ENCODE measurements at places on chromosomes 6 and 20. TPM values are rescaled to one million over a fixed set of nuclear protein-coding genes. Genes with fewer than 3 reads are reported as not detected.

F13A1 gene
- polyA plus RNA-seq: 40.9 TPM

HFE gene
- 10.5 TPM for polyA plus RNA-seq

MOXD1 gene
- polyA plus RNA-seq: 40.3 TPM

ZNF831 gene
- 0.17 TPM for polyA plus RNA-seq

KIF6 gene
- polyA plus RNA-seq: 1.6 TPM

LST1 gene
- polyA plus RNA-seq: 8.3 TPM

TDRD6 gene
- polyA plus RNA-seq: 2.2 TPM

SGK1 gene
- 57.9 TPM for polyA plus RNA-seq

BTN1A1 gene
- polyA plus RNA-seq: 0.26 TPM

SYNGAP1 gene
- polyA plus RNA-seq: 51.2 TPM

RHAG gene
- 2.2 TPM for polyA plus RNA-seq

DNA sequence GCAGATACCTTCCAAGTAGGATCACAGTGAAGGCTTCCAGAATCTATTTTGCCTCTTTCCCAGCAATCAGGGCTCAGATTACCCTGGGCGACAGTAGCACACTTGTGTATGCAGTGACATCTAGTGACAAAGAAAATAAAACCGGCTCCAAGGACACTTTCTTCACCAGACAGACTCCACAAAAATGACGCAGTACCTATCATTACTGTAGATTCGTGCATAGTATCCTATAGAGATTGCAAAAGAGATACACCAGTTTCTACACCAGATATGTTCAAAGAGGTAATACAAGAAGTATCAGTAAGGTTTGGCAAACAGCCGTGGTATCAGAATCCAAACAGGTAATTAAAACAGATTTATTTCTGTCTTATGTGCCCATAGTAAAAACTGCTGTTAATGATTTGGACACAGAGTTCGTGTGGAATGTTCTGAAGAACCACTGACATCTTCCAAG lies 600.4 kb upstream of the JAG1 start:
- peak; percentile 71 for DNase-seq

DNA sequence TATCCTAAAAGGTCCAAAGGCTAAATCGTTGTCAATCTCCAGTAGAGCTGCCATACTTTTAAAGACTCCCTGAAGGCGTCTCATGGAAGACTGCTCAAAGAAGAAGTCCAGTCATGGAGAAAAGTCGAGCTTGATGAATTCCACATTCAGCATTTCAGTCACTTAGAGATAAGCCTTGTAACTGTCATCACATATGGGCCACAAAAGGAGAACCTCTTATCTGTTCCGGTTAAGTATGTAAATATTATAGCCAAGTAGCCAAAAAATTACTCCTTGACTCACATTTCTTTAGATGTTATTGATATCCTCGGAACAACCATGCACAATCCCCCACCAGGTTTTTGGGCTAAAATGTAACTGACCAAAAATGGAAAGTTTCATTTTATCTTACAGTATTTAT lies 9.8 kb upstream of the CNKSR3 start:
- no peak for DNase-seq

DNA sequence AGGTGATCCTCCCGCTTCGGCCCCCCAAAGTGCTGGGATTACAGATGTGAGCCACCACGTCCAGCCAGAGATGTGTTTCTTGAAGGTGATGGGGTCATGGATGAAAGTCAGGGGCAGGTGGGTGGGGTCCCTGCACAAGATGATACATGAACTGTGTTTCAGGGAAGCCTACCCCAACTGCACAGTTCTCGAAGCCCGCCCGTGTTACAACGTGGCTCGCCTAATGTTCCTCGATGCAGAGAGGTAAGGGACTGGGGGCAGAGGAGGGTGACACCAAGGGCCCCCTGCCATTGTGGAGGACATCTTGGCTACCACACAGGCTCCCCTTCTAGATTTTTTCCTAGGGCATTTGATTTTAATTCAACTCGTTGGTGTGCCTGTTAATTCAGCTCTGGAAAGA lies 11.9 kb upstream of the CAPN11 start:
- DNase-seq: no peak

GRCh38 chr6:95203153-95203754 lies 374.1 kb upstream of the MANEA start:
- no peak for DNase-seq

DNA sequence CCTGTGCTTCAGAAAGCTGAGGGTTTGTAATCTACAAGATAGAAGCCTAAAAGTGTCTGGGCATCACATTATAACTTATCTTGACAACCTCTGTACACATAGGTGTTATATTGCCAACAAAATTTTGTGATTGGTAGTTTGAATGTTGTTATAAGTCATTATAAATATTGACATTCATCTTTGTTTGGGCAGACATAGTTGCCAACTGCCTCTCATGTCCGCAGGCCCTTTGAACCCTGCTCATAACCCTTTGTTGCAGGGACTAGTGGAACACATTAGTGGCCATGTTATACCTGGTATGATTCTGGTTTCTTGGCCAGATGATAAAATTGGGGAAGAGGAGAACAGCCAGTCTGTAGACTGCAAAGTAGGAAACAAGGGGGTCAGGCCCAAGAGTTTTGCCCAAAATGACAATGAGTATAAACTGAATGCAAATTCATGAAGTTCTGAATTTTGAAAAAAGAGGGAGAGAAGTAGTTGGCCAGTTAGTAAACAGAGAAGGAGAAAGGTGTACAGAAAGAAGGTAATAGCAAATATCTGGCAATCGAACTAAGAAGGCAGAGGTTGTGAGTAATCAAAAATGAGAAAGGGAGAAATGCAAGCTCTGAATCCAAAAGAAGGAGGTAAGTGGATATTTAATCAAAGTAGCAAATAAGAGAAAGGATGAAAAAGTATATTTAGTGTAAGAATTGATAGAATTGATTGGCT lies 21.6 kb upstream of the LMBRD1 start:
- no peak for DNase-seq

DNA sequence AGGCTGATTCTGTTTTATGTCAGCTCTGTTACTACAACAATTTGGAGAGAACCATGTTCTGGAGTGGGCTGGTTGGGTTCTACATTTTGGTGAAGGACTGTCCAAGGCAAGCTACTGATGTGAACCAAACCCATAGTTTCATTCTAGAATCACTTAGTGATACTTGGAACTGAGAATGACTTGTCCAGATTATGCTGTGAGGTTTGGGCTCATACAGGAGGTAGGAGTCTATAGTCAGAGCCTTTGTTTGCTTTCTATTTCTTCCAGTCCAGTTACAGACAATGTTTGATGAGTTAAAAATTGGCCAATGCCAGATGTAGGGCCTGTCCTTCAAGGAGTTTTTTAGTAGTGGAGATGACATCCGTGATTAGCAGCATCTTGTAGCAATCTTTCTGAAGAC lies 97.9 kb downstream of the LRRC1 start:
- DNase-seq: no peak

- DNase-seq: no peak
These were observed 12.7 kb upstream of the SMOC2 start for GRCh38 chr6:168428052-168428826.

GRCh38 chr20:49386848-49387580 lies 95.5 kb downstream of the KCNB1 start:
- DNase-seq: no peak

GRCh38 chr6:105804424-105804823 lies 281.7 kb upstream of the PRDM1 start:
- no peak for DNase-seq

- peak; percentile 62 for DNase-seq
These were observed 1.1 kb upstream of the CLIC1 start for GRCh38 chr6:31737315-31737990.

DNA sequence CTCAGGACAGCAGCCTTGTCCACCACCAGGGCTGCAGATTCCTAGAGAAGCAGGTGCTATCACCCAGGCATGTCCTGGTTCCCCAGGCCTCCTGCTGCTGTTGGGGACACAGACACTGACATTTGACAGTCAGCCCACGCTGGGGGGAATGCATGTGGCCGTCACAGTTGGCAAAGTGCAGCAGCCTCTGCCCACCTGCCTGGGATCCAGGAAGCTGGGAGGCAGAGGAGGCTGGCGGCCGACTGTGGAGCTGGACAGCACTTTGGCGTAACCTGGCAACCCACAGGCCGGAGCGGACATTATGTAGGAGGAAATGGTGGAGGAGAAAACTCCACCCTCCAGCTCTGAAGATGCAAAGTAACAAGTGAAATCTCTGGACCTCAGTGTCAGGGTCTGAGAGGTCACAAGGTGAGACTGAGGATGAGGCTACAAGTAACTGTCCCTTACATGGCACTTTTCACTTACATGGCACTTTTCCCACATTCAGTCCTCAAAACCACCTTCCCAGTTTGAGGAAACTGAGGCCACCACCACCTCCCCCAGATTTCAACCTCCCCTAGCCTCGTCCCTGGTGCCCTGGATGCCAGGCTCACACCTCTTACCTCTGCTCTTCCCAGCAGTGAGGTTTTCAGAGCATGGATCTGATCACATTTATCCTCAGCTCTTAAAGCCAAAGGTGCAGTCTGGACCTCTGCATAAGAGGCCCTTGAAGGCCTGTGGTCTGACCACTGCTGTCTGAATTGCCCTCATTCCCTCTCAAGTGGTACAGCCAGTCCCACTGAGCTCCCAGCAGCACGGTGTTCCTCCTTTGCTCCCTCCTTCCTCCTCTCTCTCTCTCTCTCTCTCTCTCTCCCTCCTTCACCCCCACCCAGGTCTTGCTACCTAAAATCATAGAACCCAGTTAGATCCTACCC lies 8.7 kb downstream of the MAP1LC3A start:
- no peak for DNase-seq

DNA sequence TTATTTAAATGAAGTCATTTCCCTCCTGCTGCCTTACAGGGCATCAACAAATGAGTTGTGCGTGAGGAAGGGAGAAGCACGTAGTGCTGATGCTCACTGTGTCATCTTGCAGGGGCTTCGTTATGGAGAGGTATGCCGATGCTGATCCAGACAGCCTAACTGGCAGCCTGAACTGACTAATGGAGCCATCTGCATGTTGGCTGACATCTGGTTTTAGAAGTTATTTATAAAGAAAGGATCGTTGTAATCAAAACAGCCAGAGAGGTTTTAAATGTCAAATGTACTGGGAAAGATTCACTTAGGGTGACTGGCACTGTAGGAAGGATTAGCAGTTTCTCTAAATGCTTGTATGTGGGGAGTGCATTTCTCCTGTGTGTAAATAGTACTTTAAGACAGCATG lies 54.6 kb downstream of the FARS2 start:
- DNase-seq: peak; percentile 3

DNA sequence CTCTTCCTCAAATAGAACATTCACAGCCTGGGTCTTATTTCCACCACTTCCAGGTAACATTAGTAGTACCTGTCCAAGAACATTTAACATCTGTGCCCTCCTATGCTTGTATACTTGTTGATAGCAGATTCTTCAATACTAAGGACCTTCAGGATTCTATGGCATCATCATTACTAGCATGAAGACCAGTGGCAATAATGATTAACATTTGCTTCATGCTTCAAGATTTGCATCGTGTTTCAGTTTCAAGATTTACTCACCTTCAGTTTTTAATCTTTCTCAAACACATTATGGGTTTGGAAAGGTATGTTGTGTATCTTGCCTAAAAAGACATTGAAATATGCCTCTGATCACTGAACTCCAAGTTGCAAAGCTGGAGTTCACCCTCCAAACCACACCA lies 412.8 kb upstream of the NRSN1 start:
- no peak for DNase-seq

DNA sequence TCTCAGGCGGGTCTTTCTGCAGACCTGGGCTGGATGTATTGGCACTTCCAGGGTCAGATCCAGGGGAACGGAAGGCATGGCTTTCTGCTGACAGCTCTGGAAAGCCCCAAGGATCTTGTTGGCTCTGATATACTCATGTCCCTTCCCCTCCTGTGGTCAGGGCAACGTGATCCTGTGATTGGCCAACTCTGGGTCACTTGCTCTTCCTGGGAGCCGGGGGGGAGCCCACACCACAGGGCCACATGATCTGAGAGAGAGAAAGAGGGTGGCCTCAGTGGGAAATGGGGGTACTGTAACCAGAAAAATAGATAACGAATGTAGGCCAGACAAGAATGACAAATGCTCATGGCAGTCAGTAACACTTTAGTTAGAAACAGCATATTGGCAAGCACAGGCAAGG lies 223.0 kb downstream of the NFATC2 start:
- DNase-seq: no peak

DNA sequence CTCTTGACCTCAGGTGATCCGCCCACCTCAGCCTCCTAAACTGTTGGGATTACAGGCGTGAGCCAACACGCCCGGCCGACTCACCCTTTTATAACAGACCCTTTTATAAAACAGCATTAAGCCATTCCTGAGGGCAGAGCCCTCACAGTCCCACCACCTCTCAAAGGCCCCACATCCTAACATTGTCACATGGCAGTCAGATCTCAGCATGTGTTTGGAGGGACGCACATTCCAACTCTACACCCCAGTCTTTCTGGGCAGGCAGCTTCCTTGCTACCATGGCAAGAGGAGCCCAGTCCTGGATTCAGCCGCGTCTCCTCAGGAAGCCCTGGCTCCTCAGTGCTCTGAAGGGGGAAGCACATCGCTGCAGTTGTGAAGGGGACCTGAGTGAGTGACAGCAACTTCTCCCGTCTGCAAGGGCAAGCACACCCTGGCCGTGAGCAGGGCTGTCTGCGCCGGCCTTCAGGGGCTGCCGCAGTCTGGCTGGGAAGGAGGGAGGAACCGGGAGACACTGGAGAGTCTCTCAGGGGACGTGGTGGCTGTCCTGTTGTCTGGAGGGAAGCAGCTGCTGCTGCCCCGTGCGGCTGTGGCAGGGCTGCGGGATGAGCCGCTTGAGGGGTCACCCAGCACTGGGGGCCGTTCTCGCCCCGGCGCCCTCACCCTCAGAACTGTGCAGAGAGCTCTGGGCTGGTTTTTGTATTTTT lies 15.9 kb downstream of the OSBPL2 start:
- DNase-seq: no peak

- DNase-seq: no peak
These were observed 27.9 kb downstream of the NTSR1 start for GRCh38 chr20:62736407-62737071.

- no peak for DNase-seq
These were observed 49.6 kb upstream of the AFDN start for GRCh38 chr6:167776906-167777627.

DNA sequence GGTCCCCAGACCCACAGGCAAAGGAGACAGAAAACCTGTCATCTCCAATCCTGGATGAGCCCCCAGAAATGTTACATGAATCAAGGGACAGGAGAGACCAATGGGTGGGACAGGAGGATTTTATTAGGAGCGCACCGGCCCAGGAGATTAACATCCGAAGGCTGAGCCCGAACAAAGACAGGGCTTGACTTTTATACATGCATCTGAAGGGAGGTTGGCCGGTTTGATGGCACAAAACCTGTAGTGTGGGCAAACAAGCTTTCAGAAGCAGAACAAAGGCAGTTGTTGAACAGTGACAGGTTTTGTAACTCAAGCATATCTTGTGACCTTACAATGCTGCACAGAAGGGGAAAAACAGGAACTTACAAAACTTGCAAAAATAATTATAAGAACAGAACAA lies 83.9 kb upstream of the GPR6 start:
- DNase-seq: no peak

GRCh38 chr6:109299776-109300564 lies 82.3 kb downstream of the CD164 start:
- DNase-seq: no peak
